ENCODE measurements at places on chromosomes 3 and 15.

GRCh38 chr15:59993950-59994401 lies 10.1 kb upstream of the FOXB1 start:
- no peak for DNase-seq

GRCh38 chr3:51622413-51622812 lies 48.6 kb upstream of the TEX264 start:
- DNase-seq = no peak

GRCh38 chr15:56064152-56064551 lies 70.7 kb upstream of the NEDD4 start:
- DNase-seq = no peak

DNA sequence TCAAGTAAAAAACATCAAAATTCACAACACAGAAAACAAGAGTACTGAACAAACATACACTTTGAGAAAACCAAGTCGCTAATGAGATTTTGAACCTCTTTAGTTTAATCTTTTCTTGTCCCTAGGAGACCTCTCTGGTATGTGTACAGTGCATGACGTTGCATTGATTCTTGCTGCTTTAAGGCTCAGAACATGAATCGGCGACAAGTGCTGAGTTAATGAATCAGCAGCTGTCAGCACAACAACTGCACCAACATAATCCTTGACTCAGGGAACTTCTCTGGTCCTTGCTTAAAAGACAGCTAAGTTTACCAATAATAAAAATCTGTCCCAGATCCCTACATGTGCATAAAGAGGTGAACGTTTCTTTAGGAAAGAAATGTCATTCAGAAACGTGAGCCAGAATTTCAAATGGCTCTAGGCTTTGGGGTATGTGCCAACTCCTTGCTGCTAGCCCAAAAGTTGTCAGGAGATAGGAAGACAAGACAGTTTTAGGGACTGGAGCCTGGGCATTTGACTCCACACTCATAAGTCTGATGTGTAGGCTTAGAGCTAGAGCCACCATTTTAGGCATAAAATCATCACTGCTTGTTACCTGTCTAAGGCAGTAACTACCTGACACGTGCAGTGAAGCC lies 86.9 kb downstream of the IL5RA start:
- DNase-seq = no peak

DNA sequence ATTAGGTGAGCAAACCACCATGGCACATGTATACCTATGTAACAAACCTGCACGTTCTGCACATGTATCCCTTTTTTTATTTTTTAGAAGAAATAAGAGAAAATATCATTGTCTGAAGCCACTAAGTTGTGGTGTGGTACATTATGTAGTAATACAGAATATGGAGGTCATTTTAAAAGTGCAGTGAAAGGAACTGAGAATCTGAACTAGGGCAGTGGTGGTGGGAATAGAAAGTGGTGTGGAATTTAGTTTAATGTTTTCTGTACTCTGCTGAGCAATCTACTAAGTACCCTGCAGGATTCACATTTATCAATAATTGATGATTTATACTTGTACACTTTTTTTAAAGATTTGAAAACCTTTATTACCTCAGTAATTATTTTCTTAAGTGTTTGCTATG lies 283.5 kb downstream of the CHL1 start:
- DNase-seq = no peak

DNA sequence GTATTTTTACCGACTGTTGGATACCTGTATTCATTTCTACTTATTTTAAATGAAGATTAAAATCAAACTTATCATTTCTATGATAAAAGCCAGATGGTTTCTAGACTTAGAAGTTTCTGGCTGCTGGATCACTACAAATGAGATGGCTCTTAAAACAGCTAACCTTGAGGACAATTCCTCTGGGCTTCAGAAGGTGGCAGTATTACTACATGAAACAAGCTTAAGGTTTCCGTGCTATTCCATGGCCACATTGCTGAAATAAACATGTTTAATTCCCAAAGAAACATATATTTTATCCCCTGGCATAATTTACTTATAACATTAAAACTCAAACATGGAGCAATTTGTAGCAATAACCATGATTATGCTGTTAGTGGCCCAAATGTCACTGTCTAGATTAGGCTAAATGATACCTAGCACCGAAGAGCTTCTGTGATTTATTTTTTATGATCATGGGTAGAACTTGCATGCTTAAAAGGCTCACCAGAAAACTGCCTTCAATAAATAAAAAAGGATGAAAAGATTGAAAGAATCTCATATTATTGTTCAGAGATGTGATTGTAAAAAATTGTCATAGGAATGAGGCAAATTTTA lies 204.0 kb upstream of the NANOGP8 start:
- DNase-seq = no peak

DNA sequence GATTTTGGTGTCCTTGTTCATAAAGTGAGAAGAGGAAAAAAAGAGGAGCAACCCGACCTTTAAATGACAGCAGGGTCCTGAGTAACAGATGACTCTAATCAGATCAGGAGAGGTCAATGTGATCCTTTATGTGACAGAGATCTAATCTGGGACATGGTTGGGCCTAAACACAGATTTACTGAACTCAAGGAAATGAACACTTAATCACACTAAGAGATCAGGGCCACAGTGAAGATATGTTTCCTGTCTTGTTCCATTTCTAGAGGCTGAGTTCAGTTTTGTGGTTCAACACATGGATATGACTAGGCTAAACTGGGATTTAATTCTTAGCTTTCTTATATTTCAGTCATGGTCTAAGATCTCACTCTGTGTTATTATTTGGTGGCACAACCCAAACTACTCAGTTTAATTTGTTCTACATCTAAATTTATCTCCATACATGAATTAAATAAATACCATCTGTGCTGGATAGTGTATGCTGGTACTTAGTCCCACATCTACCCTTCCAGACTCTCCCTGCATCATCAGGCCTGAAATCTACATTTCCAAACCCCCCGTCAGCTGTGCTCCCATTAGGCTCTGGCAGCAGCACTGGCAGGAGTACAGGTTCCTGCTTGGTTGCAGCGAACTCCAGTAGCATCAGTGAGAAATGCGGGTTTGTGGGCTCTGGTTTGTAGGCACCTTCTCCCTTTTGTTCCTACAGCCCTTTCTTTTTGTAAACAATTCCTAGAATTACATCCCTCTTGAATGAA lies 22.6 kb downstream of the SFMBT1 start:
- DNase-seq = no peak

DNA sequence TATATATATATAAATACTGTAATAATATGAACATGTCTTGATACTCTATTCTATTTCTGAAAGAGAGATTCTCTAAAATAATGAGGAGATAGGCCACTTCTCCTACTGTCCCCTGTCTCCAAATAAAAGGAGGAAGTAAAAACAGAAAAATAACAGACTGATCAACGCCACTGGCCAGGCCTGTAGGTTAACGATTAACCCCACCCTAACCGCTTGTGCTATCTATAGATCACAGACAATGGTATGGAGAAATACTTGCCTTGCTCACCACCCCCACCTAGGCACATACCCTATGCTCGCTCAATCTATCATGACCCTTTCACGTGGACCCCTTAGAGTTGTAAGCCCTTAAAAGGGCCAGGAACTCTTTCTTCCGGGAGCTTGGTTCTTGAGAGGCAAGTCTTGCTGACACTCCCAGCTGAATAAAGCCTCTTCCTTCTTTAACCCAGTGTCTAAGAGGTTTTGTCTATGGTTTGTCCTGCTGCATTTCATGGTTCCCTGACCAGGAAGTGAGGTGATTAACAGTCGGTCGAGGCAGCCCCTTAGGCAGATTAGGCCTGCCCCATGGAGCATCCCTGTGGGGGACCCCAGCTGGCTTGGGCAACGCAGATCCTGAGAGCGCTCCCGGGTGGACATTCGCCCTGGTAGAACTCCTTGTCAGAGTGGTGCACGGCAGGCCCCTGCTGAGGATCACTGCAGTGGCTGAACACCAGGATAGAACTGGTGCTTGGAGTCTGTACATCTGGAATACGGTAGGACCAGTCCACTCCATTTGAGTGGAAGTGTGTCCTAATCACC lies 521.8 kb upstream of the CNTN3 start:
- no peak for DNase-seq

DNA sequence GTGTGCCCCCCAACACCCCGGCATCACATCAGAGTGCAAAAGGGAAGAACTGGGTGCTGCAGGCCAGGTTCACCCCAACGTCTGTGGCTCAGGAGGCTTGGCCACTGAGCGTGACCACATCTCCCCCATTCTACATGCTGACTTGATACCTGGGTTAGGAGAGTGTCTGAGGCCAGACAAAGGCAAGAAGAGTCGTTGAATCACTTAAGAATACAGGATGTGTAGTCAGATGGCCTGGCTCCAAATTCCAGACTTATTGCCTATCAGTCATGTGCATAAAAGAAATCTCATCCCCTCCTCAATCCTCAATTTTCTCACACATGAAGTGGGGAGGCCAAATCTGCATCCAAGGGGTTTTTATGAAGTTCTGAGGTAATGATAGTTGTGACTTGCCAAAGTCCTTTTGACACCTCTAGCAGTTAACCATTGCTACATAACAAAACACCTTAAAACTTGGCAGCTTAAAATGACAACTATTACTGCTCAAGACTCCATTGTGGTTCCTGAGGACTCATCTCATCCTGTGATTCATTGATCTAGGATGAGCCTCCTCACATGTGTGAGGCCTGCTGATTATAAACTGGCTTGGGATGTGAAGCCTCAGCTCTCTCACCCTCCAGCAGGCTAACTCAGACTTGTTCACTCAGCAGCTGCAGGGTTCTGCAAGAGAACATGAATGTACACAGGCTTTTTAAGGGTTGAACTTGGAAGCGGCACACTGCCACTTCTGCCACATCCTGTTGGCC lies 138.8 kb upstream of the TLE3 start:
- no peak for DNase-seq

DNA sequence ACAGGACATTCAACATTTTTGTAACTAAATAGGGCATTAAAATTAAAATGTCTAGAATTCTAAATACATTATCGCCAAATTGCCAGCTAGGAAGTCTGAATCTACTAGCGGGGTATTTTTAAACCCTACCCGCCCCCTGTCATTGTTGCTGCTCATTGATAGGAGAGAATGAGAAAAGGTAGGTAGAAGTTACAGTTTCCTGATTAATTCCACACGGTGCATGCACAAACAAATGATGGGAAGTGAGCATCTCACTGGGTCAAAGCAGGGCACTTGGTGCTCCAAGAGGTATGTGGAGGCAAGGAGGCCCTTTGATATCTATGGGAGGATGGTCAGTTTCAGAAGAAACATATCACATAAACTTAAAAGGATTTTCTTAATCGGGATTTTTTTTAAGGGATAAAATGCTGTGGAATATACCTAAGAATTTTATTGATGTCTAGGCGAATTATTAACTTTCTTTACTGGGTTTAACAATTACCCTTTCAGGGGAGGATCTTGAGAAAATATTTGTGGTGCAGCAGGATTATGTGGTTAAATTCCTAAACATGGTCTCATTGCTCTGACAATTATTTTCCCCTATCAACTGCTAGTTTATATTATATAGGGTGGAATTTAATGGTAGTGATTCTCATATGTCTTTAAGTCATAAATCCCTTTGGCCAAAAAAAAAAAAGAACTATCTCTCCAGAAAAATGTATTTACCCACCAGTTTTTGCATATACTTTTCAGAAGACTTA lies 236.0 kb upstream of the GOLGA6L4 start:
- no peak for DNase-seq

DNA sequence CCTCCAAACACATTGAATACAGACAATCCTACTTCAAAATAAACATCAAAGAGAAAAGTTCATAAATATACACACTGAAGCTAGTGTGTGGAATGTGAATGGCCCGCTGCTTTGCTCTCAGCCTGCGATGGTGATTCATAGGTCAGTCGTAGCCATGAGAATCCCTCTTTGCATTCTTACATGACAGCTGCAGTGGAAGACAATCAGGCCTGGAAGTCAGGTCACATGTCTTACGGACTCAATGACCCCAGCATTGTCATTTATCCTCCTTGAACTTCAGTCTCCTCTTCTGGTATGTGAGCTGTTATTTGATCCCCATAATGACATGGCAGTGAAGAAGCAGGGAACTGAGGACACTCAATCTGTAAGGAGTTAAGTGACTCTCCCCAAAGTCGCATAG lies 217.8 kb upstream of the EOMES start:
- DNase-seq = no peak

- DNase-seq = no peak
These were observed 10.6 kb upstream of the UTS2B start for GRCh38 chr3:191340966-191341365.

DNA sequence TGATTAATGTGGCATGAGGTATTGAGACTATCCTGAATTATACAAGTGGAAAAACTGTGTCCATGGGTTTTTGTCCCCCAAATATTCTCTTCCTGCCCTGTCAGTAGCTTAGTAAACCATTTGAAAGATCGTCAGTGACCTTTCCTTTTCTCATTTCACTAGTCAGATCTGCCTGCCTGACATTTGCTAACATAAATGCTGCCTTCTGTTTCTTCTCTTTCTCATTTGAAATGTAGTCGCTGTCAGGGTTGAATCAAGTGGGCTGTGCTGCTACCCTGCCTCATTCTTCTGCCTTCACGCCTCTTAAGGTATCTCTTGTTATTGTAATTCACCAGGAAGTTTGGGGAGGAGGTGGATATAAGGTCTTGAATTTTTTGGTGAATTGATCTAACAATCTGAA lies 67.5 kb downstream of the LRCH3 start:
- no peak for DNase-seq

Data from stimulated activated CD4-positive, alpha-beta T cell treated with anti-CD3 and anti-CD28 coated beads, TNF-alpha, amount 100 ng/mL, for 4 hours (primary cell).